A549 treated with GW870086 at 1 μM for 4 hours (cell line): ENCODE measurements at places on chromosomes 1 and 21. TPM values are rescaled to one million over a fixed set of nuclear protein-coding genes. Genes with fewer than 3 reads are reported as not detected.

Gene HLCS
- total RNA-seq = 4.4 to 7.6 TPM (median 6.6 TPM) in 5 replicates

Gene FCRL6
- not detected in 5 replicates for total RNA-seq

Gene DAB1
- total RNA-seq = not detected in 5 replicates

Gene NEK2
- 33.9 to 43.9 TPM (median 42.1 TPM) in 5 replicates for total RNA-seq

Gene CADM3
- total RNA-seq = 0.06 to 0.19 TPM (median 0.09 TPM) in 4 of 5 replicates, not detected in the other

Gene AADACL3
- not detected in 5 replicates for total RNA-seq

Gene ZBTB7B
- 34.1 to 46.4 TPM (median 45.7 TPM) in 5 replicates for total RNA-seq

Gene FMOD
- total RNA-seq = 0.23 TPM in 2 of 5 replicates, not detected in the others

Gene HCN3
- total RNA-seq = 3.2 to 6.4 TPM (median 5.2 TPM) in 5 replicates

Gene PADI1
- total RNA-seq = 1.2 to 2.4 TPM (median 1.4 TPM) in 5 replicates

Gene FCAMR
- not detected in 5 replicates for total RNA-seq

Gene S100A7A
- total RNA-seq = not detected in 5 replicates

Gene ICOSLG
- total RNA-seq = 3.7 to 5.0 TPM (median 4.4 TPM) in 5 replicates

Gene C1QA
- total RNA-seq = not detected in 5 replicates

Gene UAP1
- 28.2 to 46.0 TPM (median 34.4 TPM) in 5 replicates for total RNA-seq

Gene NTRK1
- total RNA-seq = 0.03 to 0.18 TPM (median 0.16 TPM) in 4 of 5 replicates, not detected in the other

Gene HHAT
- 1.5 to 1.8 TPM (median 1.7 TPM) in 5 replicates for total RNA-seq

Gene CREG1
- total RNA-seq = 74.4 to 96.9 TPM (median 91.4 TPM) in 5 replicates

Gene CALML6
- total RNA-seq = 0.17 to 0.49 TPM (median 0.26 TPM) in 4 of 5 replicates, not detected in the other

Gene TSPAN2
- 0.54 to 1.6 TPM (median 0.89 TPM) in 5 replicates for total RNA-seq

Gene KHDC4
- 20.1 to 26.0 TPM (median 23.3 TPM) in 5 replicates for total RNA-seq

Gene MYBPH
- 0.07 TPM in 1 of 5 replicates, not detected in the others for total RNA-seq

Gene SMG7
- total RNA-seq = 29.3 to 37.9 TPM (median 37.0 TPM) in 5 replicates

Gene PCP4
- not detected in 5 replicates for total RNA-seq

Gene H3-3A
- total RNA-seq = 406 to 451 TPM (median 427 TPM) in 5 replicates

Gene KCNA3
- total RNA-seq = not detected in 5 replicates

Gene PPM1J
- total RNA-seq = 0.89 to 1.6 TPM (median 0.99 TPM) in 5 replicates

Gene SMIM1
- 0.79 to 1.9 TPM (median 1.3 TPM) in 5 replicates for total RNA-seq

Gene CACHD1
- 1.4 to 1.7 TPM (median 1.5 TPM) in 5 replicates for total RNA-seq

Gene MTF2
- 10.4 to 13.2 TPM (median 12.5 TPM) in 5 replicates for total RNA-seq

Gene AMPD1
- not detected in 5 replicates for total RNA-seq

Gene FCMR
- total RNA-seq = 3.3 to 6.4 TPM (median 4.4 TPM) in 5 replicates

Gene SUSD4
- total RNA-seq = 0.62 to 1.1 TPM (median 0.73 TPM) in 5 replicates

Gene PARK7
- 340 to 393 TPM (median 344 TPM) in 5 replicates for total RNA-seq

Gene CELA2A
- not detected in 5 replicates for total RNA-seq

Gene MARK1
- total RNA-seq = 0.05 to 0.16 TPM (median 0.11 TPM) in 5 replicates

Gene PRDM16
- 0.09 to 0.40 TPM (median 0.17 TPM) in 5 replicates for total RNA-seq

Gene PARS2
- total RNA-seq = 4.3 to 5.1 TPM (median 4.7 TPM) in 5 replicates

Gene CELA3B
- not detected in 5 replicates for total RNA-seq

Gene RXFP4
- total RNA-seq = not detected in 5 replicates

Gene PCBP3
- 0.62 to 2.1 TPM (median 1.6 TPM) in 5 replicates for total RNA-seq

Gene CD5L
- total RNA-seq = not detected in 5 replicates

Gene LY9
- total RNA-seq = 0.11 to 0.22 TPM (median 0.16 TPM) in 5 replicates

Gene FAM177B
- not detected in 5 replicates for total RNA-seq

Gene SLC35A3
- 5.6 to 12.7 TPM (median 9.6 TPM) in 5 replicates for total RNA-seq

Gene CD1B
- total RNA-seq = not detected in 5 replicates

Gene ZNF593OS
- total RNA-seq = 0.26 to 0.31 TPM in 2 of 5 replicates, not detected in the others

Gene ADORA1
- total RNA-seq = 0.58 to 1.2 TPM (median 0.80 TPM) in 5 replicates

Gene EXTL1
- total RNA-seq = 0.08 TPM in 1 of 5 replicates, not detected in the others

Gene THEM5
- not detected in 5 replicates for total RNA-seq

Gene TENT5C
- total RNA-seq = 0.03 to 0.16 TPM (median 0.07 TPM) in 5 replicates
